Adrenal gland (tissue), 19 donors: ENCODE measurements at places on chromosomes 5 and 9. TPM values are rescaled to one million over a fixed set of nuclear protein-coding genes. Genes with fewer than 3 reads are reported as not detected.
A peak's percentile ranks its signal among the peaks of the same experiment; 100 is the strongest.

GRCh38 chr9:118094387-118094786 is 390.2 kb downstream of the TLR4 start:
- no peak for DNase-seq

CDK7 gene
- 31.4 TPM for total RNA-seq

- no peak for DNase-seq
Measured at GRCh38 chr5:10031817-10032216, 217.9 kb downstream of the ATPSCKMT start.

- no peak for DNase-seq
Measured at GRCh38 chr5:179716286-179716685, 16.3 kb upstream of the MAML1 start.

DNA sequence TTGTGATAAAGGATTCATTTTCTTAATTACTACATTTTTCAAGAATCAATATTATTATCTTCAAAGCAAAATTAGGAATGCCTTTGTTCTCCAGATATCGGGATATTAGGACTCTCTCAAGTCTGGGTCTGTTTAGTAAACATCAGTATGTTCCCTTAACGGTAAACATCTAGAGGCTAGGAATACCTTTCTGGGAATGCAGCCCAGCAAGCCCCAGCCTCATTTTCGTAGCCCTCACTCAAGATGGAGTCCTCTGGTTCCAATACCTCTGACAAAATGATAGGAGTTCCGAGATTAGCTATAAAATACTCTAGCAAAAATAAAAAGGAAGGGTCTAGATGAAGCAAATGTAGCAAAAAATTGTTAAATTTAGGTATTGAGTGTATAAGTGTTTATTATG is 84.5 kb downstream of the TEX10 start:
- no peak for DNase-seq

GRCh38 chr5:117794847-117795246 is 1193.5 kb downstream of the DTWD2 start:
- no peak for DNase-seq

DNA sequence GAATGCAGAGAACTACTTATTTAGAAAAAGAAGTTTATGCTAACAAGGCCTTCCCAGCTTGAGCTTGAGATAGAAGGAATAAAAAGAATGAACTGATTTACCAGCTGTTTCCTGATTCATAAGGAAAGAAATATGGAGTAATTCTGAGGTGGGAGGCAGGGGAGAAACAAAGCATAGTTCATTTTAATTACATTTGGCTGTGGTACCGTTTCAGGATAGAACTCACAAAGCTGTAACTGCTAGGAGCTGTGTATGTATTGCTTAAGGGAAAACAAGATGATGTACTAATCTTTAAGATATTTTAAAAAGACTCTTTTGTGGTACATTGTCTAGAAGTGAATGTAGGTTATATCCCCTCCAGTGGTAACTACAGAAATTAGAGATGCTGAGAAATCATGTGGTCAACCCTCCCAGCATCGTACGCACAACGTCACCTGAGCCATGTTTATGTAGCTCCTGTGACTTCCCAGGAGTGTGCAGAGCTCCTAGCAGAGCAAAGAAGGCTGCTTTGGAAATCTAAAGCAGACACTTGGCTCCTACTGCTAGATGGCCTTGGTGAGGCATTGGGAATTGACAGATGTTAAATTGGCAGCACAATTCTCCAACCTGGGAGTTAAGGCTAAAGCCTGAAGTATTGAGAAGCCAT is 208.3 kb upstream of the VLDLR start:
- DNase-seq: no peak

DNA sequence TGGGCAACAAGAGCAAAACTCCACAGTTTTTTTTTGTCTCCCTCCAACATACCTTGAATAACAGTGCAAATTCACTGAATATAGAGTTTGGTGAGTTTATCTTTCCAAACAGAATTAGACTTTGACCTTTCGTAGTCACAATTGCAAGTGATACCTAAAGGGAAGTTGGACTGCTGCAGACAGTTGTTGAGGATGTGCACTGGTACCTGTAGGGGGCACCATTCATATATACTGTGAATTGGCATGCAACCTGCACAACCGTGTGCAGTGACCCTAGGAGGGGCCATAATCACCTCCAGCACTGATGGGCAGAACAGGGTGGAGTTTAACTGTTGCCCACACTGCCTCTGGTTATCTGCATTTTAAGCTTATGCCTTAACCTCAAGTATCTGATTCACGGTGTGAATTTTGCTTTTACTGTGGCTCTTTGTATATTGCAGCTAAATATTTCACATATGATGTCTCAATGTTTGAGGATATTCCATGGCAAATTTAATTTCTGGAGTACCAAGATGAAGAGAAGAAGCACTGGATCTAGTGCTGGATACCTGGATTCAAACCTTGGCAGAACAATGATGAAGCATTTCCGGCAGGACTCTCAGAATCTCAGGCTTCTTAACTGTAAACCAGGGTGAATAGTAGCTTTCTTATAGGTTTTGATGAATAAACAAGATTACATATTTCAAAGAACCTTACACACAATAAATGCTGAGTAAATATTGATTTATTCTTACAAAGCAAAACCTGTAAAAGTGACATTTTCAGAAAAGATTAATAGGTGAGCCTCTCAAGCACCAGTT is 144.3 kb downstream of the ACTBL2 start:
- no peak for DNase-seq

GRCh38 chr5:77355080-77355479 is 137.0 kb downstream of the WDR41 start:
- DNase-seq: no peak

GRCh38 chr9:129428864-129429577 is 191.9 kb downstream of the C9orf50 start:
- no peak for DNase-seq

SAPCD2 gene
- 0.84 TPM for total RNA-seq

CYSRT1 gene
- 2.2 TPM for total RNA-seq

DNA sequence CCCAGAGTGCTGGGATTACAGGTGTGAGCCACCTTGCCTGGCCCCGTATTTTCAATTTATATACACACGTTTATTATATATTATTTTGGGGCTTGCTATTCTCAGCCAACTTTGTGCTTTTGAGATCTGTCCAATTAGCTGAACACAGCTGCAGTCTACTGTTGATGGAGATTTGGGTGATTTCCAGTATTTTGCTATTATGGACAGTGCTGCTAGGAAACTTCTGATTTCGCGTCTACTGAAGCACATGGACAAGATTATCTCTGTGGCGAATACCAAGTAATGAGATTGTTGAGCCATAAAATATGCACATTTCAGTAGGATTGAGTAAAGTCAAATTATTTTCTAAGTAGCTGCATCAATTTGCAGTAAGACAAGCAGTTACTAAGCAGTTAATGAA is 1731.2 kb upstream of the CDH6 start:
- no peak for DNase-seq

- no peak for DNase-seq
Measured at GRCh38 chr5:125194883-125195282, 448.4 kb upstream of the ZNF608 start.

GRCh38 chr5:59007460-59008063 is 424.7 kb downstream of the RAB3C start:
- no peak for DNase-seq

- DNase-seq: no peak
Measured at GRCh38 chr5:171782332-171782966, 3.2 kb upstream of the SMIM23 start.

ADGRV1 gene
- 1,176 TPM for total RNA-seq

DNA sequence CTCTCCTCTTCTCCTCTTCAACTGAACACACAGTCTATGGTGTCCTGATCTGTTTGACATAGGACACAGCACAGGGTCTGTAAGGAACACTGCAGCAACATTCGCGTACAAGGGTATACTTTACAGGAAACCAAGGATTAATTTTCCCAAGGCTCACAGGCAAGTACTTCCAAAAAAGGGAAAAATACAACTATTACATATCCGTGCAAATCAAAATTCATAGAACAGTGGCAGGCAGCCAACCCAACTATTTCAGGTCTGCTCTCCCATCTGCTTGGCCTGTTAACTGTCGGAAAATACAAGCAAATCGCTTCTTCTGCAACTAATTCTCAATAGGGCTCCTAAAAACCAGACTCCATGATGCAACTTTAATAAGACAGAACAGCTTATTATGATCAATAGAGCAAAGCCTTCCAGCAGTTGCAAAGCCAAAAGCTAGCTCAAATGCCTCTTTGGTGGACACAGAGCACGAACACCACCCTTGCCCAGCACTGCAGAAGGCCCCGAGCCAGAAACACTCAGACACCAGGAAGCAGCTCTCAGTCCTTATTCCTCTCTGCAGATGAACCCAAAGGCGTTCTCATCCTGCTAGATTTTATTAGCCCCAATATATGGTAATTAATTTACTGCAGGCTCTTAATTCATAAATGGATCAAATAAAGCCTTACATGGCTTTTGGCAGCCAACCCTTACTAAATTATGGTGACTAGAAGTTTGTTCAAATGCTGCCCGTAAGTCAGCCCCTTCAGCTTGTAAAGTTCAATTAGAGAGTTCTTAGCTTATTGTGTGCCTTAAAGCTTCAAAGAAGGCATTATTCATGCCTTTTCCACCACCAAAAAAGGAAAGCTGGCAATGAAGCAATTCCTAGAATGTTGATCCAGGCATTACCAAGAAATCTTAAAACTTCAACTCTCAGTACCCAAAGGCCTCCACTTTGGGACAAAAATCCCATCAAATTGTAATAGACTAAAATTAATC is 68.8 kb downstream of the ZNF608 start:
- DNase-seq: peak; percentile 72

ADAMTS12 gene
- 8.4 TPM for total RNA-seq

MTMR12 gene
- total RNA-seq: 21.7 TPM

- peak; percentile 22 for DNase-seq
Measured at GRCh38 chr9:73038613-73039012, 85.8 kb upstream of the ALDH1A1 start.

- DNase-seq: no peak
Measured at GRCh38 chr5:168601972-168602371, 22.8 kb upstream of the PANK3 start.

GRCh38 chr9:136043441-136043991 is 51.6 kb downstream of the NACC2 start:
- DNase-seq: no peak

PTPDC1 gene
- total RNA-seq: 8.9 TPM

PCDHA8 gene
- total RNA-seq: not detected

- peak; percentile 88 for DNase-seq
Measured at GRCh38 chr9:129138476-129139232, 27.4 kb downstream of the PTPA start.
